ENCODE measurements at places on chromosomes 1 and 21.
A peak's percentile ranks its signal among the peaks of the same experiment; 100 is the strongest.

GRCh38 chr1:112637254-112638109 lies 17.9 kb downstream of the CAPZA1 start:
- DNase-seq = peak; percentile 54

GRCh38 chr1:7707527-7707926 lies 63.6 kb upstream of the VAMP3 start:
- DNase-seq = no peak

- DNase-seq = no peak
Measured at GRCh38 chr1:231214918-231215680, 25.9 kb upstream of the GNPAT start.

DNA sequence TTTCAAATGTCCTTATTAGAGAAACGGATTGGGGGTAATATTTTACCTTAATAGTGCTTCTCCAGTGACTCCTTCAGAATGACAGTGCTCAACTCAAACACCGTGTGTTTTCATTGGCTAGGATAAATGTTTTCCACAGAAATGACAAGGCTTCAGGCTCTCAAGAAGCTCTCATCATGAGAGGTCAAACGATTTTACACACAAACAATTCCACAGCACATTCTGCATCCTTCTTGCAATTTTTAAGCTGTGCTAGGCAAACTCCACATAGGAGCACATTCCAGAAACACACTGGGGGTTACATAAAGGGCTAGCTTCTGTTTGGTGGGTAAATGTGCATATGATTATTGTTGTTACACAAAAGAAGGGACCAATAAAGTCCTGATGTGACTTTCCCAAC lies 75.5 kb upstream of the IPO9 start:
- no peak for DNase-seq

DNA sequence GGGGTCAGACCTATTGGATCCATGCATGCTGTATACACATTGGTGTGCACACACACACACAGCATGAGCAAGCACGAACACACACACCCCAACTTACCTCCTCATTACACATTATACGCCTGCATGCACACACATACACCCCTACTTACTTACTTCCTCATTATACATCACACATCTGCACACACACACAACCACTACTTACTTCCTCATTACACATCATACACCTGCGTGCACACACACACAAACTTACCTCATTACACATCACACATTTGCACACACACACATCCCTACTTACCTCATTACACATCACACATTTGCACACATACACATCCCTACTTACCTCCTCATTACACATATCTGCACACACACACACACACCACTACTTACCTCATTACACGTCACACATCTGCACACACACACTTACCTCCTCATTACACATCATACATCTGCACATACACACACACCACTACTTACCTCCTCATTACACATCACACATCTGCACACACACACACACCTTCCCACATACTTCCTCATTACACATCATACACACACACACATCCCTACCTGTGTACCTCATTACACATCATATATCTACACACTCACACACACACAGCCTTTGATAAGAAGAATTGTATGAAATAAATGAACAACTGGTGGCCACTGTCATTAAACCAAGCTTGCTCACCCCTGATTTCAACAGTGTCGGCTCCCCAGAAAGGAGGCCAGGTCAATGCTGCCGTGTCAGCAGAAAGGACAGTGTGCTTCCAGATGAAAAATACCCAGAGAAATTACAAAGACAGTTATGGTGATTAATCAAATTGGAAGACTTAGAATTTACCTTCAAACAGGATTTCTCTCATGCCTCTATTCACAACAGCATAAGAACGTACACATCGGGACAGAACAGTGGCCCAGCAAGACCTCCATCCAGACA lies 117.8 kb downstream of the SETD4 start:
- no peak for DNase-seq

DNA sequence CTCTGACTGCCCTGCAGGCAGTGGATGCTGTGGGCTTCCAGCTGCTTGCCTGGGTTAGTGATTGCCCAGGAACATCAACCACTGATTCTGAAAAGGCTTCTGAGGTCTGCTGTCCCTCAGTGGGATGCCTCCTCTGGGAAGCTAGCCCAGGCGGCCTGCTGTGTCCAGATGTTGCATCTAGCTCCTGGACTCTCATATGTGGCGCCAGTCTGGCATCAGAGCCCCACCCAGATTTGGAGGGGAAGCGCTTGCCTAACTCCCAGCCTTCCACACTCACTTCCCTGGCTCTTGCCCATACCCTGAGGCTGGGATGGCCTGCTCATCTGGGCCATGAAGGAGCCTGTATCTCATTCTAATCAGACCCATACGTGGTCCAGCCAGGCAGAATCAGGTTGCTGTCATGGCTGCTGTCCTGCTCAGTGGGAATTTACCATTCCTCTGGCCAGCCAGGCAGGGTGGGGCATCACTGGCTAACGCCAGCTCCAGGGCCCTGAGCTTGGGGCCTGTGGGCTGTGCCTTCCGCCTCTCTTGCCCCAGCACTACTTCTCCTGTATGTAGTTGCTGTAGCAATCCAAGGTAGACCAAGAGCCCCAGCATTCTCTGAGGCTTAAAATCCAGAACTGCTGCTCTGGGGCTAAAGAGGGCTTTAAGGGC lies 4.1 kb downstream of the CSF1 start:
- peak; percentile 94 for DNase-seq

DNA sequence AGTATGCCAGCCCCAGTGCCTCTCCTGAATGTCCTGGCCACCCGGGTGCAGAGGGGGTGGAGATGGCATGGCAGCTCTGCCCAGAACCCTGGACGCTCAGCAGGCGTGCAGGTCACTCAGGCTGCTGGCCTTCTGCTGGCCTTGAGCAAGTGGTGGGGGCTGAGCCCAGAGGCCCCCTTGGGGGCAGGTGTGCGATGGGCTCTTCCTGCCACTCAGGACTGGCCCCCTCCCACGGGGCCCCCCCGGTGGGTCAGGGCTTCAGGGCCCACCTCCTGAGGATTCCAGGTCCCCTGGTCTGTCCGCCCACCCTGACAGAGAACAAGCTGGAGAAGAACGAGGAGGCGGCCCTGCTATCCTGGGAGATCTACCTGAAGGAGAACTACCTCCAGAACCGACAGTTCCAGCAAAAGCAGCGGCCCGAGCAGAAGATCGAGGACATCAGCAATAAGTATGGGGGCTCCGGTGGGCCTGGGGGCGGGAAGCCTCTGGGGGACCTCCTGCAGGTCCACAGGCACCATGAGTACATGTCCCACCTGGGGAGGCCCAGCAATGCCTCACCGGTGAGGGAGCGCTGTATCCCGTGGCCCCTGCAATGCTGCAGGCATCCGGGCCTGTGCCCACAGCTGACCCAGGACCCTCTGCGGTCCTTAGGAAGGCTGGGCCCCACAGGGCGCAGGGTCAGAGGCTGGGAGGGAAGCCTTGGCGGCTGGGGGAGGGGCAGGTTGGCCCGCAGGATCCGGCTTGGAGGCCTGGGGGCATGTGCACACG lies 37.0 kb upstream of the LRRC3 start:
- DNase-seq = no peak

DNA sequence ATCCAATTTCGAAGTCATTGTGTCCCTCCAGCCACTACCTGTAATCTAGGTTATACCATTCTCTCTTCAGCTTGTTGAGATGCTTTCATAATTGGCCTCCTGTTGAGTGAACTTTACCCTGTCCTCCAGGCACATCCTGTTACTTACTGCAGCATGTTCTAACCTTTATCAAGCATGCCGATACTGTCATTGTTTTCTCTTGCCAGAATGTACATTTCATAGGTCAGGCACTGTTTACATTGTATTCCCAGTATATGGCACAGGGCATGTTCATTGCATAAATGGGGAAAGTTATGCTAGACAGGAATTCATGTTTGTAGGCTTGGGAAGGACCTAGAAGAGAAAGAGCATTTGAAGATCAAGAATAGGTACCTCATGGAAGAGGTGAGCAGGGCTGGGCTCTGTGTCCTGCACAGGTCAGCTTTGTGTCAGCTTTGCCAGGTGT lies 10.2 kb downstream of the CXADR start:
- DNase-seq = no peak

- DNase-seq = no peak
Measured at GRCh38 chr1:214327514-214327913, 46.6 kb downstream of the SMYD2 start.

- DNase-seq = no peak
Measured at GRCh38 chr1:215958841-215959240, 391.7 kb downstream of the KCTD3 start.

- peak; percentile 11 for DNase-seq
Measured at GRCh38 chr1:183432548-183432875, 14.3 kb upstream of the NMNAT2 start.

GRCh38 chr1:223175633-223176032 lies 32.6 kb upstream of the TLR5 start:
- DNase-seq = no peak

- no peak for DNase-seq
Measured at GRCh38 chr21:42579456-42580075, 65.9 kb downstream of the SLC37A1 start.

DNA sequence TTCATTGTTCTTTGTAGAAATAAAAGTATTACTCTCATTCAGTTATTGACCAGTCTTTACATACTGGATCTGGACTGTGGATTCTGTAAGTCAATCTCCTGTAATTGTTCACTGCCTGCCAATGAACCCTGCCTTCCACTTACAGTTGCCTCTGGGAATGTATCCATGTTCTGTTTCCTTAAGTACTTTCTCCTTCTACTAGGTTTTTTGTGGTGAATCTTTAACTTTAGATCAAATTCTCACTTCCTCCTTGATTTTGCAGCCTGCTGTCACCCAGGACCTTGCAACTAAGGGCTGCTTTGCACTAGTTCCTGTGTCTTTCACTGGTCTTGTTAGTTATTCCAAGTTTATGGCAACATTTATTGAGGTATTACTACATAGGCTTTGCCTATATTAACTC lies 28.2 kb upstream of the ANKRD13C start:
- DNase-seq = no peak

GRCh38 chr21:18191139-18191538 lies 53.5 kb upstream of the CHODL start:
- no peak for DNase-seq

- peak; percentile 85 for DNase-seq
Measured at GRCh38 chr1:207077470-207078377, 10.9 kb upstream of the C4BPB start.

DNA sequence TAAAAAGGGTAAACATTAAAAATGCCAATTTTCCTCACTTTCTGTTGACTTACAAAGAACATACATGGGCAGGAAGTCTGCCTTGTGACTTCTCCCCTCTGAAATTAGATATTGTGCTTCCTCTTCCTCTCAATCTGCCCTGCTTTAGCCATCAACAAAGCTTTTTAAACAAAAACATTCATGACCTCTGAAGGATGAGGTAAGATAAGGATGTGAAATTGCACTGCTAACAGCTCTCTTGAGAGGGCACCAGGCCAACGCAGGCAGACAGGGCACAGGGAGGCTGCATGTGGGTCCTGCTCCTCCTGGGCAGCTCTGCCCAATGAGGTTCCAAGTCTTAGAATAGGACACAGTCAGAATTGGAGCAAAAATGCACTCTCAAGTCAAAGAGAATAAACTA lies 62.1 kb downstream of the DEGS1 start:
- no peak for DNase-seq

DNA sequence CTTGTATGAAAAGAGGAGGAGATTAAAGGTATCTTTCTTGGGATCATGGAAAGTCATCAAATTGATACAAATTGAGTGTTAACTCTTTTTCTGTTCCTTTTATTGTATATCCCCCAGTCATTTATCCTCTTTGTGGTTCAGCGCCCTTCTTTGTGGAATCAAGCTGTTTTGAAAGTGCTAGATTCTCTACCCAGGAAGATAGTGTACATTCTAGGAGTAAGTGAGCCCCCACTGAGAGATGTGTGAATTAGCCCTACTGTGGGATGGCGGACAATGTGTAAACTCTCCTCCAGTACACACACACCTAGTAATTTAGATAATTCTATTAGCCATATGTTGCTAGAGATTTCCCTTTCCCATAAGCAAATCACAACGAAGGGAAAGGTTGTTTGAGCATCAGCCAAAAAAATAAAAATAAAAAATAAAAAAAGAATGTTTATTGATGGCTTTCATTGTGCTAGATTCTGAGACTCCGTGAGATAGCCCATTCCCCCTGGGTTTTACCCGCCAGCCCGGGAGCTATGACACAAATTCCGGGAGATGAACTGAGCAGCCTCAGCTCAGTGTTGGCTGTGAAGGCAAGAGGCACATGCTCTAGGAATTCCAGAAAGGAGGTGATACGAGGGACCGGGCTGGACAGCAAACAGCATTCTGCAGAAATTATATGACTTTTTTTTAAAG lies 378.4 kb upstream of the RUNX1 start:
- peak; percentile 57 for DNase-seq

DNA sequence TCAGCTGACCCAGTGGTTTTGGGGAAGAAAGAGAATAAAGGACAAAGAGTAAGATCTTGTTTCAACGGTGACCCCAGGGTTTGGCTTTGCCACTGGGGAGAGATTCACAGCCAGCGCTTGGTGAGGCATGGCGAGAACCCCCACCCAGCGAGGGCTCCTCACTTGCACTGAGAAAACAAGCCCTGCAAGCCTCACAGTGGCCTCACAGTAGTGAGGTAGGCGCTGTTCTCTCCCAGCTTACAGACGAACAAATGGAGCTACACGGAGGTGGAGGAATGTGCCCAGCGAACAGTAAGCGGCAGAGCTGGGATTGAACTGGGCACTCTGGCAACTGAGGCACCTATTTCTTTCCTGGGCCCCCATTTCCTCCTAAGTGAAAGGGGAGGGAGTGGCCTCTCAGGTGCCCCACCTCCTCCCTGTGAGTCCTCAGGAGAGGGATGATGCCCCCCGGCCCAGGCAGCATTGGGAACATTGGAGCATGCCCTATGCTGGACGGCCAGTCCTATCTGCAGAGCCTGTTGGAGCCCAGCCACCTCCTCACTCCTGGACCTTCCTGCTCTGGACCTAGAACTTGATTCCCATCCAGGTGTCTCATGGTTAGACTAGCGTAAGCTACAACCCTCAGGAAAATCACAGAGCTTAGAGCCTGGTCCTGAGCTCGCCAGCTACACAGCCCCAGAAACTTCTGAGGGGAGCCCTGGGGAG lies 73.4 kb upstream of the EDN2 start:
- DNase-seq = no peak

- DNase-seq = peak; percentile 33
Measured at GRCh38 chr1:234780531-234781162, 170.7 kb upstream of the IRF2BP2 start.

- DNase-seq = no peak
Measured at GRCh38 chr1:22763487-22764200, 53.0 kb downstream of the EPHB2 start.

GRCh38 chr1:193335806-193336428 lies 149.5 kb upstream of the B3GALT2 start:
- peak; percentile 64 for DNase-seq

DNA sequence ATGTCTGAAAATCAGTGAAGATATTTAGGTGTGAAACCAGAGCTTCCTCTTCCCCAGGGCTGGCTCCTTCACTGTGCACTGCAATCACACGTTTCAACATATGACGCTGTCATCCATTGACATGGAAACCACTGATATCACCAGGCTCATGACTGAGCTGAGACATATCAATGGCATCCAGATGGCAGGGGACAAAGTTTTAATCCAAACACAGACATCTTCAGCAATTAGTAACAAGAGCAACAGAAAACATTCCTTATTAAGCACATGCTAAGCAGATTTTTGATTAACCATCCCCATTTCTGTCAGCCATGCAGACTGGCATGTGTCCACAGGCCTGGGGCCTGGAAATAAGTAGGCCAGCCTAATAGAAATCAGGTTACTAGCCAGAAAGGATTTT lies 108.0 kb upstream of the ADAR start:
- DNase-seq = peak; percentile 53

All from AG20443 (cell line).